Stimulated activated CD8-positive, alpha-beta memory T cell treated with anti-CD3 and anti-CD28 coated beads, Interleukin-7, amount 100 ng/mL, for 48 hours (primary cell): ENCODE measurements at places on chromosomes 6 and 20.
A peak's percentile ranks its signal among the peaks of the same experiment; 100 is the strongest.

GRCh38 chr6:123518441-123519188 lies 118.1 kb downstream of the TRDN start:
- DNase-seq, result no peak

DNA sequence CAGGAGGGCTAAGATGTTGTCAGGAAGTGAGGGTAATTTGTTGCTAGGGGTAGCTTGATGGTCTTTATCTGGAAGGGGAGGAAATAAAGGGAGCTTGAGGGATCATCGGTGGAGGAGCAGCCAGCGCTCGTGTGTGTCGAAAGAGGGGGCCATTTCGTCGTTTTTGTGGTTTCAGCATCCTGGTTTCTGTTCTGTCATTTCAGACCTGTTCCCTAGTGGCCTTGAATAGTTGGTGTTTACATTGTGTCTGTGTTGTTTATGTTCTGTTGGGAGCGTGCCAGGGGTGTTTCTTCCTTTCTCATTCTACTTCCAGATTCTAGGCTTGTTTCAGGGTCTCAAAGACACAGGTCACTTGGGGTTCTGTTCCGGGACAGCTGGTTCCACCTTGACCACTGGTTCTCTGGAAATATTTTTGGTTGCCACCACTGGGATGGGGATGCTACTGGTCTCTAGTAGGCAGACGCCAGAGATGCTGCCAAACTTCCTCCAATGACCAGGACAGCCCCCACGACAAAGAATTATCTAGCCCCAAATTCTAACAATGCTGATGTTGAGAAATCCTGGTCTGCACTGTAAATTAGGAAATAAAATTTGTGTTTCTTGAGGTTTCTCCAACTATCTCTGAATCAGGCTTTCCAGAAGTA lies 113.9 kb upstream of the NAA20 start:
- DNase-seq, result no peak

DNA sequence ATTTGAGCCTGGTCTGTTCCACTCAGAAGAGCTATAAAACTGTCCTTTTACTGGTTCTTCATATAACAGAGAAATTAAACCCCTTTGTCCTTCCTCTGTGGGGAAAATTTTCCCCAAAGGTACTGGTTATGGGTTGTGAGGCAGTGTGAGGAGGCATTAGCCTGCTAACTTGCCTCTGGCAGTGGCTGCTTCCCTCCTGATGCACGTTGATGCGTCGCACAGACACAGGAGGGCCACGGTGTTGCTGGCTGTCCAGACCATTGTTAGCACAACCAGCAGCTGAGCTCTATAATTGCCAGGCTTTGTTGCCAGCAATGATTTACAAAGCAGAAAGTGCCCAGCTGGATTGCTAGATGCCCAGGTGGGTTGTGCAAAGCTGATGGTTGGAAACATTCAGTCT lies 10.1 kb downstream of the AAR2 start:
- DNase-seq, result no peak

- no peak for DNase-seq
Observed at GRCh38 chr6:147421903-147422302, 86.6 kb upstream of the SAMD5 start.

DNA sequence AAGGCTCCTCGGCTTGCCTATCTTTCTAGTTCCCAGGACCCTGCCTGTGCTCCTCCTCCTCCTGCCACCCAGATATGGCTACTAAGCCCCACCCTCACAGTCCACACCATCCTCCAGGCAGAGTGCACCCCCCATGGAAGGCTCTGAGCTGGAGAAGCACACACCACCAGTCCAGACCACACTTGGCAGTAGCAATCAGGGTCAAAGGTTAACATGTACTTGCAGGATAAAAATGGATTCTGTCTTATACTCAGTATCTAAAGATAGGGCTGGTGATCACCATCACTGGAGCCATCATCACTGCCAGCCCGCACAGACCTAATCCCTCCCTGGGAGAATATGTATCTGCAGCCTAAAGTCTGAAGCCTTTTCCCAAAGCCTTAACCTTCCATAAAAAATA lies 83.4 kb downstream of the PRKN start:
- no peak for DNase-seq

- DNase-seq, result no peak
Observed at GRCh38 chr6:23754197-23754596, 371.8 kb upstream of the NRSN1 start.

DNA sequence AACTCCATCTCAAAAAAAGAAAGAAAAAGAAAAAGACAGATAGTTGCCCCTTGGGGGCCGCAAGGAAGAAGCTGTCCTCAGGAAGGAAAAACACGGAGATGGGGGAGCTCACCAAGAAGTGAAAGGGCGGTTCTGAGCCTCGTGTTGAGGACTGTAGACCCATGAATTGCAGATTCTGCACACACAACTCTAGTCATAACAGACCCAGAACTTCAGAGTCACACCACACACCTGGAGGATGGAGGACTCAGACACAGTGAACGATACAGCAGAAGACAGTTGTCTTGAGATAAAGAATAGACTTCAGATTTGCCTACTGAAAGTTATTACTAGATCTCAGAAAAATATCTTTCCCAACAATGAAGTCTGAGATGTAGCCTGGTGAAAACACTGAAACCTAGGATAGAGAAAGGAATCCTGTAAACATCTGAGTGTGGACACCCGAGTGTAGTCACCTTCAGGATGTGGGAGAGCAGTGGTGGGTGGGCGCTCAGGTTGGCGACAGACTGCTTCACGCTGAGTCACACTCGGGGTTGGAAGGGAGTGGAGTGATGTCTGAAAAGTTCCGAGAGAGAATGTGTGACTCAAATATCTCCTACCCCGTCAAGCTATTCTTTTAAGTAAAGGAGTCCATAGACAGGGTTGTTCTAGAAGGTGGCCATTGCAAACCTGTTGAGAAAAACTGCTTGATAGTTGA lies 88.1 kb downstream of the MAP3K4 start:
- DNase-seq, result peak; percentile 71

- no peak for DNase-seq
Observed at GRCh38 chr6:93624408-93624807, 205.0 kb upstream of the EPHA7 start.
